Epithelial cell of umbilical artery (primary cell): ENCODE measurements at places on chromosomes 12 and 14. TPM values are rescaled to one million over a fixed set of nuclear protein-coding genes. Genes with fewer than 3 reads are reported as not detected.

CD163L1 gene
- total RNA-seq: 5.8 and 13.8 TPM in 2 replicates

DPY19L2 gene
- 1.9 and 6.7 TPM in 2 replicates for total RNA-seq

PRH2 gene
- total RNA-seq: not detected in 2 replicates

GLIPR1L2 gene
- 0.32 TPM in 1 of 2 replicates, not detected in the other for total RNA-seq

KCNMB4 gene
- total RNA-seq: 3.9 and 4.0 TPM in 2 replicates

PPP1R36 gene
- total RNA-seq: 0.32 and 0.61 TPM in 2 replicates

RFX4 gene
- not detected in 2 replicates for total RNA-seq
